ENCODE measurements at places on chromosomes 3 and 15. TPM values are rescaled to one million over a fixed set of nuclear protein-coding genes. Genes with fewer than 3 reads are reported as not detected.

ZNF860 gene
- 1.1 TPM for total RNA-seq

CLEC3B gene
- total RNA-seq, result 0.13 TPM

MYLK gene
- 13.2 TPM for total RNA-seq

SCN11A gene
- not detected for total RNA-seq

LDHAL6B gene
- not detected for total RNA-seq

TMEM39A gene
- total RNA-seq, result 23.6 TPM

PLA1A gene
- total RNA-seq, result 0.25 TPM

SH2D7 gene
- not detected for total RNA-seq

TMEM87A gene
- 26.6 TPM for total RNA-seq

SPTBN5 gene
- 0.20 TPM for total RNA-seq

CSPG5 gene
- total RNA-seq, result 0.84 TPM

PCBP4 gene
- total RNA-seq, result 14.2 TPM

FAM107A gene
- total RNA-seq, result 0.17 TPM

C3orf20 gene
- total RNA-seq, result 0.08 TPM

OR4M2 gene
- total RNA-seq, result not detected

FOXB1 gene
- not detected for total RNA-seq

All from A549 treated with Hydrocortisone at 1 μM for 4 hours (cell line).